ENCODE measurements at places on chromosomes 6 and 20. TPM values are rescaled to one million over a fixed set of nuclear protein-coding genes. Genes with fewer than 3 reads are reported as not detected.

DCDC2 gene
- total RNA-seq: 5.3 TPM

MYB gene
- total RNA-seq: 2.0 TPM

DNA sequence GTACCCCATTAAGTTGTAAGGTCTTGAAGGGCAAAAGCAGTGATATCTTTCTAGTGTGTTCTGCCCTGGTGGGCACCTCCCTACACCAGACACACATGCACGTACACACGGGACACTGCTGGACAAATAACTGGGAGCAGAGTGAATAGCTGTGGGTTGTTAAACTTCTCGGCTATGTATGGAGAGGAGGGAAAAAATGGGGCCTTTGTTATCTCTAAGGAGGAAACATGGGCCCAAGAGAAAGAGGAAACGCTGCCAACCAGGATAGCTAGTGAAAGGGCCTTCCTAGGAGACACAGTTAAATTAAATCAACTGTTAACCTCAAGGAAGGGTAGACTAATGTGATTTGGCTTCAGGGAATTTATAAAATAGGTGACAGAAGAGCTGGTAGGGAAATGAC, 169.7 kb downstream of the MYLK4 start:
- no peak for DNase-seq

DNA sequence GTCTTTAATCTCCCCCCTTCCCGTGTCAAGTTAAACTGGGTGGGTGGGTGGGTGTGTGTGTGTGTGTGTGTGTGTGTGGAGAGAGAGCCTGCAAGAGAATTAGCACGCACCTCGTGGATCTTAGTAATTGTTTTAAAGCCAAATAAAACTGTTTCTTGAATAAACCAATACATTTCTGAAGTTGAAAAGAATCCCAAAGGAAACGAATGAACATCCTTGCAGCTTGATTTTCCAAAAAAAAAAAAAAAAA, 381 bp upstream of the BICRAL start:
- DNase-seq: no peak
